Astrocyte of the spinal cord (primary cell): ENCODE measurements at places on chromosomes 6 and 20.

GRCh38 chr20:15396026-15396425, 1058.6 kb upstream of the FLRT3 start:
- no peak for DNase-seq

DNA sequence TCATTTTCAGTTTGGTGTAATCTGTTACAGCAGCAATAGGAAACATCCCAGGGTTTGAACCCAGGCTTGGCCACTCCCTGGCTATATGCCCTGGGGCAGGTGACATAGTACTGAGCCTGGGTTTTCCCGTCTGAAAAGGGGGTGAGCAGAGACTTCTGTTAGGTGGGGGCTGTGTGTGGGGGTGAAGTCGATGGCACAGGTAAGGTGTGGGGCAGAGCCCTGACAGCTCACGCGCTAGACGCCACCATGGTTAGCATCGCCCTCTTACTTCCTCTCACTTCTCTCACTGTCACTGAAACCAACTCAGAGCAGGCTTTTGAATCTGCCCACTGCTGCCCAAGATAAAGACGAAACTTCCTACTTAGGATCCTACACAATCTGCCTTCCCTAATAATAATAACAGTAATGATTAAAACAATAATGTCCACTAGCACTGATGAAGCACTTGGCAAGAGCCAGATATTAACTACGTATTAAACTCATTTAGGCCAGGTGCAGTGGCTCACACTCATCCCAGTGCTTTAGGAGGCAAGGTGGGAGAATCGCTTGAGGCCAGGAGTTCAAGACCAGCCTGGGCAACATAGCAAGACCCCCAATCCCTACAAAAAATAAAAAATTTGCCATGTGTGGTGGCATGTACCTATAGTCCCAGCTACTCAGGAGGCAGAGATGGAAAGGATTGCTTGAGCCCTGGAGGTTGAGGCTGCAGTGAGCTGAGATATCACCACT, 117.9 kb upstream of the PTPN1 start:
- DNase-seq, result no peak

- no peak for DNase-seq
Measured at GRCh38 chr6:43517505-43518357, 842 bp downstream of the POLR1C start.

GRCh38 chr6:1856381-1856780, 246.7 kb downstream of the FOXC1 start:
- peak; percentile 72 for DNase-seq

DNA sequence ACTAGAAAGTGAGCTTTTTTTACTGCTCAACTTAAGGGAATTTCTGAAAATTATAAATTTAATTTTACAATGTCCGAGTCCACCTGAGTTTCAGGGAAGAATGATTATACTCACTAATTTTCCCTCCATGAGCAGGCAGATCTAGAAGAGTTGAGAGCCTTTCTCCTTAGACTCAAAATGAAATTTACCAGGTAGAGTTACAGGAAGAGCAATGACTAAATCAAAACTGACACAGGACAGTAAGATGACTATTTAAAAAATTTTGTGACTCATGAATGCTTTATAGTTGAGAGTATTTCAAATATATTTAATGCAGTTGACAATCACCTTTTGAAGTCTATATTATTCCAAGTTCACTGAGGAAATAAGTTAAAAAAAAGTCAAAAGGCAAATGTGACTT, 198.1 kb upstream of the NRSN1 start:
- DNase-seq, result no peak

GRCh38 chr6:170293341-170294231, 2.7 kb upstream of the DLL1 start:
- no peak for DNase-seq

DNA sequence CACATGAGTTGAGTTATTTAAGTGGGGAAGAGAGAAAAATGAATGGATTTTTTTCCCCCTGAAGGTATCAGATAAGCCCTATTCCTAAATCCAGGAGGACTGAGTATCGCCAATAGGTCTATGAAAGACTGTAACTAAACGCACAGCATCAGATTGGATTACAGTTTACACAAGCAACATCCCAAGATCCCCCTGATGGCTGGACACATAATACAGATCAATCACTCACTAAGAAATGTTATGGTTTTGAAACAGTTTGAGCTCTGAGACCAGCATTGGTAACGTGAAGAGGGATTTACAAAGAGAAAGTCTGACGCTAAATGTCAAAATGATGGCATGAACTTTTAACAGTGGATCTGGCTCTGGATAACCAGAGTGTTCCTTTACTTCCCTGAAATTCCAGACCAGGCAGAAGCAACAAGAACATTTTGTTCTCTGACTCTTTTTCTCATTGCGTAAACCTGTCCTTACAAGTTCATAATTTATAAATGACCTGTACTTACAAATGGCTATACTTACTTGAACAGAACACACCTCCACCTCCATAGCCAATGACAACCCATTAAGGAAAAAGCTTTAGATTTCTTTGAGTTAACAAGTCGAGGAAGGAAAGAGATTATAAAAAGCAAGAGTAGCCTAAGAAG, 131.8 kb upstream of the BEND3 start:
- no peak for DNase-seq

DNA sequence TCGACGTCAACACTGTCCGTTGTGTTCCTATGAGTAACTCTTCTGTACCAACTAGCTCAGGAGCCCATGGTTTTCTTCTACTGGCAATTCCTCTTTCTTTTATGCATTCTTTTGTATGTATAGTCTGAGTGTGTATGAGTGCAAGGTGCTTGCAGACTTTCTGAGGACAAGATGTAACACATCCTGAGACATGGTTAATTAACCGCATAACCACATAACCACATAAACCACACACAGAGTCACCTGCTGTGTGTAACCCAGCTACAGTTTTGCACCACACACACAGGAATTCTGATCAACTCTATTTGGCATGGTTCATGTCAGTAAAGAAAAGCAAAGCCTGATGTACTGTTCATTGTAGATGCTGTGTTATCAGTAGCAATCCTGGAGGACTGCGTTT, 98.6 kb downstream of the DACT2 start:
- no peak for DNase-seq

- DNase-seq, result no peak
Measured at GRCh38 chr20:57470666-57471495, 54.1 kb downstream of the CTCFL start.

GRCh38 chr6:14986370-14986769, 259.5 kb upstream of the JARID2 start:
- DNase-seq, result no peak

- DNase-seq, result no peak
Measured at GRCh38 chr20:15482525-15482924, 1090.7 kb downstream of the KIF16B start.

DNA sequence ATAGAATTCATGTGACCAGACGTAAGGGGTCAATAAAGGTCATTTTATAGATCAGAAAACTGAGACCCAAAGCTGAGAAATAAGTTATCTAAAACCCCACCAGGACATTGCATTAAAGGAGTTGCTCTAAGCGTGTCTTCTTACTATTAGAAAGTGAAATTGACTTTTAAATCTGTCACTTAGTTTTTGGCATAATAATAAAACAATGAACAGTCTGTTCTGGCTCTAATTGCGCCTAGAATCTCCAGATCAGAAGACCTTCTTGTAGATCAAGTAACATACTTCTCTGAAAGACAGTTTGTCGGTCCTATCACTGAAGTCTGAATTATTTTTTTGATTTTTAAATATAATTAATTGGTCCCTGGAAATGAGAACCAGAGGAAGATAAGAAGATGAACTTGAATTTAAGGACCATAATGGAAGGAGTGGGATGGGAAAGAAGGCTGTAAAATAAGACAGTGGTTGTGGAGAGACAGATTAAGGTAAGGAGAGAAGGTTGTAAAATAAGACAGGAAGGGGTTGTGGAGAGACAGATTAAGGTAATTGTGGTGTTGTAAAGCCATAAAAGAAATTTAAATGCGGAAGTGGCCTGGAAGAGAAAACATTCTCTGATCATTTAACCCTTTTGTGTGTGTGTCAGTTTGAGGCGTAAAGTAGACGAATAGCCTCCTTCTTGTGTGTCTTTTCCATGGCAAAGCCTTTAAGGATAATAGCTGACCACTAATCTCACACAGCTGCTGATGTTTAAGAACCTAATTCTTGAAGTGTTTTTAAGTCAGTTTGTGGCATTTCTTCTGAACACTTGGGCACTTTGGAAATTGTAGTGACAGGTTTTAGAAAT, 20.1 kb downstream of the TOP1 start:
- DNase-seq, result peak; percentile 19

- peak; percentile 61 for DNase-seq
Measured at GRCh38 chr20:19758501-19759331, 658 bp downstream of the RIN2 start.

DNA sequence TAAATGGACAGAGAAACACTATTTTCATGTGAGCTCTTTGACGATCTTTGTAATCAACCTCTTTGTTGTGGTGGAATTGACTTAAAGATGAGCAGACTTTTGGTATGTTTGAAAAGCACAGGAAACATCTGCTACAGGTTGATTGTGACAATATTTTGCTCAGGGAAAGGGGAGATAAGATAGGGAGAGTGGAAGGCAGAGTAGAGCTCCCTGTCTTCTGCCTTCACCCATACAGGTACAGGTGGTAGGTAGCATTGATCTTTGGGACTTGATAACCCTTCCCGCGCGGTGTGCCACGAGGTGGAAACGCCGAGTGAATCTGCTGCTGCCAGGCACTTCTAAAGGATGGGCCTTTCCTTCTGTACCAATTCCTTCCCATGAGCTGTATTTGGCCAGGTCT, 183.6 kb downstream of the UTRN start:
- DNase-seq, result no peak

GRCh38 chr6:81777586-81778268, 25.2 kb upstream of the TENT5A start:
- no peak for DNase-seq
